RWPE2 (cell line): ENCODE measurements at places on chromosomes 4 and X.

- no peak for DNase-seq
Measured at GRCh38 chr4:10173037-10173753, 56.6 kb upstream of the WDR1 start.

- DNase-seq: no peak
Measured at GRCh38 chr4:23547096-23547495, 342.8 kb downstream of the PPARGC1A start.

DNA sequence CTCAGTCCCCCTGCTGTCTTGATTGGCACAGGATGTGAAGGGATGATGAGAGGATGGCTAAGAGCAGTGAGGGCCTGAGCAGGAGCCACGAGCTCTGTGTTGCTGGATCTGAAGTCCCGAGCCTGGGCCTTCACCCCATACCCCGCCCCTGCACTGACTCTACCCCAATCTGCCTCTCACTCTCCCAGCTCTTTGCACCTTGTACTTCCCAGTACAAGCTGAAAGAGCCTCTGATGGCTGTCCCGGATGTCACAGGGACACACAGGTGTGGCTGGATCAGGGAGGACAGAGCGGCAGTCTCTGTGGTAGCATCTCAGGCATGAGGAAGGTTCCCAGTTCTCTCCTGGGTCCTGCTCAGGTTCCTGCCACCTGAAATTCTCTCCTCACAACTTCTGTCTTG lies 103.6 kb downstream of the CHIC2 start:
- no peak for DNase-seq

- DNase-seq: no peak
Measured at GRCh38 chrX:148929686-148930085, 429.3 kb downstream of the AFF2 start.

DNA sequence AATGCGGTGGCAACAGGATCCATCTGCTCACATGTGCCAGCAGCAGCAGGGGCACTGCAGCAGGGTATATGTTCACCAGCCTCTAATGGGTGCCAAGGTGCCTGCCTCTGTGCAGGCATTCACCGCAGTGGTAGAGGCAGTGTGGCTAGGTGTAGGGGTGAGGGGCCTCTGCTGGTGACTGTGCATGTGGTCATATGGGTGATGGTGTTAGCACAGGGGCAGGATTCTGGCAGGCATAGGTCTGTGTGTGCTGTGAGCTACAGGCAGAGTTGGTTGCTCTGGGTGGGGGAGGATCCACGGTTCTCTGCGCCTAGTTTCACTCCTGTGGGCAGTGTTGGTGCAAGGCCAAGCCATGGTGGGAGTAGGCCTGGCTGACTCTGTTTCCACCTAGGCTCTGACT lies 566.5 kb upstream of the GNPDA2 start:
- no peak for DNase-seq

DNA sequence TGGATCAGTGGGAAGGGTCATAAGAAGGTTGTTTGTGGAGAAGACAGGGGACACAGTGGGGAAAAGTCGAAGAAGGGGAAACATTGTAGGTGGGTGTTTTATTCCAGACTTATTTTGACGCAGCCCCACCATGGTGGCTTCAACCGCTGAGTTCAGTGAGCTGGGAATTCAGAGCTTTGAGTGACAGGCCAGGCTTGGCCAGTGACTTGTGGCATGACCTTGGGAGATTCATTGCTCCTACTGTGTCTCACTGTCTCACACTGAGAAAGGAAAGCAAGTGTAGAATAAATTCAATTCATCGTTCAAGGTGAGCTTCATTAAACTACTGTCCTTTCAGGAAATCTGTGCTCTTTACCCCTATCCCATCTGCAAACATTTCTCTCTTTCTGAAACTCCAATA lies 47.4 kb upstream of the SOD3 start:
- DNase-seq: no peak

DNA sequence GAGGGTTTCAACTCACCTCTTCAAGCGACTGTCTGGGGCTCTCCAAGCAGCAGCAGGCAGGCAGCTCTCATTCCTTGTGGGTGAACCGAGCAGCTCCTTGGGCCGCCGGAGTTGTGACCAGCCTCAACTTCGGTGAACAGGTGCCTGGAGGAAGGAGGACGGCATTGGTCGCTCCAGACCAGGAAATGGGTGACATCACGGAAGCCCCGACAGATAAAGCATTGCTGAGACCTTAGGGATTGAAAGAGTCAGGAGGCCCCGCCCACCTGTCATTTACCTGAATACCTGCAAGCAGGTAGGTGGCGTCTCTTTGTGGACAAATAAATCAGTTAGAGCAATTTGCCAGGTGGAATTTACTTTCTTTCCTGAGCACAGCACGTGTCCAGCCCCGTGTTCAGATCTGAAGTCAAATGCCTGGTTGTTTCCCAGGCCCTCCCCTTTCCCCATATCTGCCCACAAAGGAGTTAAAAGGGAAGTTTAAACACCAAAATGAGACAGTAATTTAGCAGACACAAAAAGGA lies at the start of gene LNX1:
TSS of gene LNX1 (minus strand) at position 115 of the 521 bp plus-strand sequence. CDS start 17,484 bp downstream, outside the sequence.
- DNase-seq: peak; percentile 63

DNA sequence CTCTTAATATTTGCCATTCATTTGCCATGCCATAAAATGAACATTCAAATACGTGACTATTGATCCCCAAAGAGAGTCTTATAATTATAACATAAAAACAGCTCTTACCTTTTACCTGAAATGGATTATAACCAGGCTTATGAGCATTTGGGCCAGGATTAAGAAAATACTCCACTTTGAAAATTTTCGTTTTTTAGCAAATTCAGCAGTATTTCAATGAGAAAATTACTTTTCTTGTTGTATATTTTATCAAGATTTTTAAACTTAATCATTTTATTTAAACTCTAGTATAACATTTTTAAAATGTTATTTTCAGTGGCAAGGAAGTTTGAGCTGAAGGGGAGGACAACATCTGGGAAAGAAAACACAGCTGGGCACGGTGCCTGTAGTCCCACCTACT lies 59.0 kb upstream of the RAPGEF2 start:
- no peak for DNase-seq

GRCh38 chr4:109953556-109953955 lies 40.9 kb downstream of the EGF start:
- DNase-seq: no peak

- no peak for DNase-seq
Measured at GRCh38 chr4:52752936-52753335, 1.7 kb upstream of the ERVMER34-1 start.

DNA sequence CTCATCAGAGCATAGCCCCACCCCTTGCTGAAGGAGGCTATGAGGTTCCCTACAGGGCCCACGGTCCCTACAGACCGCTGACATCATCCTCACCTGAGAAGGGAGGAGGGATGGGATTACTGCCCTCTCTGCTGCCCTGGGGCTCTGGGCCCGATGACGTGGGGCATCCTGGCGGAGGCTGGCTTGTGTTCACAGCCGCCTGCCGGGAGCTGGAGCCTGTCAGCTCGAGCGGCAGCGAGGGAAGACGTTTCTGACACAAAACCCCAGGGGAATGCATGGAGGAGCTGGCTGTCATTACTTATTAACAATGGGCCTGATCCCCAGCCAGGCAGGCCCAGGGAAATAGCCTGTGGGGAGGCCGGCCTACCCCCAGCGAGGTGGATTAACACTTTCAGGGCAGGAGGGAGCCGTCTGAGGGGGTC lies 106.6 kb upstream of the ATP6AP2 start:
- no peak for DNase-seq

GRCh38 chr4:189206953-189207352 lies 733.7 kb upstream of the FRG1 start:
- no peak for DNase-seq

- no peak for DNase-seq
Measured at GRCh38 chrX:25527156-25527555, 511.4 kb upstream of the ARX start.

DNA sequence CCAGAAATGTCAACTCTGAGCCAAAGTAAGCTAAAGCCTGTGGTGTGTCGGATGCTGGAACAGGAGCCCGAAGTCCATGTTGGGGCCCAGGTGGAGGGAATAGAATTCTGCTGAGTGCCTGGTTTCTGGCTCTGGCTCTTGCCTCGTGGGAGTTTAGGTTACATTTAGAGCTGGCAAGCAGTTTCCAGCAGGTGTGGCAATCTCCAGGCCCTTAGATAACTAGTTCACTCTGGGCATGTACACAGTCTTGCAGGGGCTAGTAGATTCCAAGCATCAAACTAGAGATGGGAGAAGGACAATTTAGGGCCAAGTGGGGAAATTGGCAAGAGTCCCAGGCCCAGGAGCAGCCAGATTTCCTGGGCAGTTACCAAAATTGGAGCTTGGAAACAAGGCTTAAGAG lies 56.3 kb upstream of the STOX2 start:
- no peak for DNase-seq

- no peak for DNase-seq
Measured at GRCh38 chr4:11628093-11628725, 199.5 kb upstream of the HS3ST1 start.
